ENCODE measurements at places on chromosomes 1 and 21.

DNA sequence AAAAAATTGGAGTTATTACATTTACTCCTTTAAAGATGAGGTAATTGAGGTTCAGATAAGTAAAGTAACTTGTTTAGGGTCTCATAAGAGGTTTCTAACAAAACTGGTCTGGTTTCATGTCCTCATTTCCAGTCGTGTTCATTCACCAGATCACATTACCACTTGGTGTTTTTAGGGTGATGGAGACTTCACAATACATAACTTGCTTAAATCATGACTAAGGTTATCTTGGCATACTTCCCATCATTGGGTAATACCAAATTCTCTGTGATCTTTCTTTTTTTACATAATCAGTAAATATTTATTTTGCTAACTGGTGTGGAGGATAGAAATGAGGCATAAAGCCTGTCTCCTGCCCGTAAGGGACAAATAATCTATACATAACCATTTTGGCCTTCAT, 31.6 kb upstream of the RPTN start:
- DNase-seq: no peak

DNA sequence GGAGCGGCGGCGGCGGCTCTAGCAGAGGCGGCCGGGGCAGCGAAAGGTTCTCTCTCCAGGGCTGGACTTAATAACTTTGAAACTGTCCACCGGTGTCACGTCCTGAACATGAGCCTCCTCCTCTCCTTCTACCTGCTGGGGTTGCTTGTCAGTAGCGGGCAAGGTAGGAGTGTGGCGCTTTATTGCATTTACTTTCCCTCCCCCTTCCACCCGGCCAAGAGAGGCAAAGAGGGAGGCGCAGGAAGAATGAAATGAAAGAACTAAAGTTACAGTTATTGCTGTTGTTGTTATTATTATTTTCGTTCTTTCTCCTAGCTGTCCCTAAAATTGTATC, 214 bp downstream of the NCAM2 start:
- DNase-seq: no peak

DNA sequence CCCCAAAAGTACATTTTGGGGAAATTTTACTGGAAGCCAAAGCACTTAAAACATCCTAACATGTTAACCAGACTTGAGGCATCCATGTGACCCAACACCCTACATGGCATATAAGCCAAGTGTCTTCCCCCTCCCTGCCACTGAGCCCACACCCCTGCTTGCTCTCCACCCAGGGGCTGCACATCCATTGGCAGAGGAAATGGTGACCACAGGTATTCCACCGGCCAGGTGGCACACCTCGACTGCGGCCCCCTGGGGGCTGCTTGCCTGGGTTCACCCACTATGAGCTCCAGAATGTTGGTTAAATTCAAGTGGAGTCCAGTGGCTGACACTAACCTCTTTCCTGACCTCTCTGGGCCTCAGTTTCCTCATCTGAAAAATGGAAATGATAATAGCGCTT, 64.4 kb upstream of the FAM20B start:
- DNase-seq: no peak

GRCh38 chr1:38497921-38498656, 361.5 kb downstream of the RRAGC start:
- no peak for DNase-seq

- no peak for DNase-seq
Observed at GRCh38 chr1:156439777-156440183, 60.8 kb downstream of the MEF2D start.

GRCh38 chr1:67053535-67053784, 488 bp downstream of the SLC35D1 start:
- no peak for DNase-seq

- DNase-seq: peak; percentile 58
Observed at GRCh38 chr21:45136927-45137611, 62.7 kb downstream of the ADARB1 start.

DNA sequence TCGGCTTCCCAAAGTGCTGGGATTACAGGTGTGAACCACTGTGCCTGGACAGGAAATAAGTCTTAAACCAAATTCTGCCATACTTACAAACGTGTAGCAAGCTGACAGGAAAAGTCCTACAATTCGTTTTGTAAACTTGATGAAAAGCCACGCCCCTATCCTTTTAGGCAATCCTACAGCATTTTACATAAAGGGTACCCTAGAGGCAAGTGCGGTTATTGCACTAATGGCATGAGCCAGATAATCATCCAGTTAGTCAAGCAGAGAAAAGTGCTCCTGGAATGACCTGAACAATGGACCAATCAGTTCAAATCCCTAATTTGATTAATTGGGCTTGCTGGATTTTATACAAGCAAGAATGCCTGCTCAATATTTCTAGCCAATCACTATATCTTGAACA, 338.2 kb downstream of the KIF26B start:
- DNase-seq: no peak

GRCh38 chr1:32052887-32053286, 19.9 kb upstream of the TMEM39B start:
- DNase-seq: no peak

GRCh38 chr1:202952099-202952498, 6.0 kb downstream of the ADIPOR1 start:
- DNase-seq: no peak

GRCh38 chr1:213374369-213374768, 323.3 kb downstream of the RPS6KC1 start:
- peak; percentile 53 for DNase-seq

DNA sequence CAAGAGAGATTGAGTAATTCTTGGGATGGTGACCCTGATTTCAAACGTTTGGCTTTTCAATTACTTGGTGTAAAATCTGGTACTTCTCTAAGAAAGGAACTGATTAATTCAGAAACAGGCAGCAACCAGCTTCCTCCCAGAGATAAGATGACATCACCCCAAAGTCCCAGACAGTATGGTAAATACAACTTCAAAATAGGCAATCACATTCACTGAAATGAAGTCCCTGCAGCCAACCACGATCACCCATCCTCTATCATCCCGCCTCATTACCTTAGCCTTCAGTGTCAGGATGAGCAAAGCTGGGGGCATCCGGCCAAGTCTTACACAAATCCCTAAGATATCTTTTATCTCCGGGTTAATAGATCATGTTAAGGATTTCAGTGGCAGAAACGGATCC, 26.4 kb upstream of the RUNX1 start:
- DNase-seq: no peak

- no peak for DNase-seq
Observed at GRCh38 chr1:54218883-54219687, 19.1 kb downstream of the MRPL37 start.

DNA sequence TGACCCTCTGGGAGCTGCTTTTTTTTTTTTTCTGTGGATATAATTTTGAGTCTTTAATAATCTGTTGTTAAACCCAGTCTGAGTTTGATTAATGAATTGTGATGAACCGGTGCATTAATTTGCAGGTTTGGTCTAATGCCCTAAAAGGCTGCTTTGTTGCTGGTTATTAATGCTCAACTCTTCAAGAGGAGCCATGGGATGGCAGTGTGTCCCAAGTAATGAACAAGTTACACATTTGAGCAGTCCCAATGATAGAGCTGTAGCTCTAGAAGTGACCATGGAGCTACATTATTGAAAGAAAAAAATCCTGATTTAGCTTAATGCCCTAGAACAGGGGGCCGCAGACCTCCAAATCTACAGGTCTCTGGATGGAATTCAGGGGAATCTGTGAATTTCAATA, 53.1 kb downstream of the RWDD3 start:
- no peak for DNase-seq

DNA sequence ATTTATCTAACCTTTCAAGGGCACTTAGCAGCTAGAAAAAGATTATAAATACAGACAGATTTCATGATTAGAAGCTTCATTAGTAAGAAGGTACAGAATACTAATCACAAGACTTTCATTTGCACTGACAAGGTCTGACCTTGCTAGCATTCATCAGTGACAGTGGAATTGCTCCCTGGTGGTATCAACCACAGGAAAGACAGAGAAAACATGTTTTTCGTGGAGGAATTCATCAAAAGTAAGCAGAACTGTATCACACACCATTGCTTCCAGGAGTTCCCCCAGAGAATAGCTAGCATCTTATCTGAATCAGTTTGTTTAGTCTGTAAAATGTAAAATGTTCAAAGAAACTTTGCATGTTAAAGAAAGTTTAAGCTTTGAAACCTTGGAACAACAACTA, 20.6 kb upstream of the CRB1 start:
- DNase-seq: no peak

DNA sequence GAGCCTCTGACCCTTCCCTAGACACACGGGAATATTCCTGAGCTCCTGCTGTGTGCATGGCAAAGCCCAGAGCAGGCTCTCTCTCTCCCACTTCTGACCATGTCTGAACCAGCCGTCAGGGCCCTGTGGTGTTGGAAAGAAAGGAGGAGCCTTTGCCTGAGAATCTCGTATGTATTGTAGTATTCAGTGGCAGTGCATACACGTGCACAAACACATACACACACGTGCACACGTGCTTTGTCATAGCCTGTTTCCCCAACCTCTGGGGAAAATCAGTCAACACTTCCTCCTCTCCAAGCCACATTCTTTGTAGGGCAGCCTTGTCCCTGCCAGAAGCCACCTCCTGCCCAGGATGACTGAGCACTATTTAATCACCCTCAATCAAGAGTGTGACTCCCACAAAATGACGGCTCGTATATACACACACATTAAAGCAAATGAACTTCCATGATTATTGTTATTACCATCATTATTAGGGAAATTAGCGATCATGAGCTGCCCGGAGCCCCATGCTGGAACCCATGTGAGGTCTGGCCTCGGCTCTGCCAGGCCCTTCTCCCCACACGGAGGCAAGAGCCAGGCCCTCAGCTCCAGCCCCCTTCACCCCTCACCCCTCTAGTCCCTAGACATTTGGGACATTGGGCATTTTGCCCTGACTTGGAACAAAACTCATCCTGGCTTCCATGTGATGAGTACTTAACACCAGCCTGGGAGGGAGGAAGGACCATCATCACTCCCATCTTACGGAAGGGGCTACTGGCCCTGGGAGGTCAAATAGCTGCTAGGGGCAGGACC, 331.9 kb downstream of the NPHP4 start:
- no peak for DNase-seq

- no peak for DNase-seq
Observed at GRCh38 chr1:30755746-30756145, 1.8 kb downstream of the LAPTM5 start.

- DNase-seq: no peak
Observed at GRCh38 chr21:25307489-25307888, 299.8 kb downstream of the MRPL39 start.

GRCh38 chr1:43847290-43847689, 86.3 kb upstream of the ARTN start:
- no peak for DNase-seq

Data from stimulated activated CD4-positive, alpha-beta T cell treated with anti-CD3 and anti-CD28 coated beads, Interleukin-1b, Interleukin-23, amount 100 ng/mL, for 4 hours (primary cell).